ENCODE measurements at places on chromosomes 12 and 14. TPM values are rescaled to one million over a fixed set of nuclear protein-coding genes. Genes with fewer than 3 reads are reported as not detected.

The KRT77 gene
- not detected for total RNA-seq

The NEK9 gene
- total RNA-seq = 71.9 TPM

The P2RX2 gene
- total RNA-seq = not detected

The NAV3 gene
- 142 TPM for total RNA-seq

GRCh38 chr14:96949594-96949993, 152.4 kb downstream of the VRK1 start:
- peaks cover 5% of the 10 kb centered on the region for H3K36me3 ChIP-seq
- no peaks in the 10 kb centered on the region for H3K4me1 ChIP-seq
- no peak overlapping the region for H3K4me3 ChIP-seq
- H3K27me3 ChIP-seq = peaks cover 6% of the 10 kb centered on the region
- no peak overlapping the region for H3K27ac ChIP-seq

DNA sequence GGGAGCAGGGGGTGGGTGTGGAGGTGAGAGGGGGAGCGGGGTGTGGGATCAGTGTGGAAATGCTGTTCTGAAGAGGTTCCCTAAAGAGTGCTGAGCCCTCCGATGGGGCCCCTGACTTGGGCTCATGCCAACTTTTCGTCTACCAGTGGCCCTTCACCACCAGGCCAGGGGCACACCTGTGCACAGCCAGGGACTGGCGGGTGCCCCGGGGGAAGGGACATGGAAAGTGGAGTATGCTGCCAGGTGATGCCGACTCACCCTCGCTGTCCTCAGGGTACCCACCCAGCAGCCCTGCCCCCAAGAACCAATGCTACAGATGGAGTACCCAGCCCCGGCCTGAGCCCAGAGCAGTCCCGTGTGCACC, 26.2 kb downstream of the AMN start:
- no peak overlapping the region for H3K4me3 ChIP-seq
- no peak for DNase-seq
- peaks cover 12% of the 10 kb centered on the region for H3K4me1 ChIP-seq
- H3K27ac ChIP-seq = peak overlapping the region; percentile 86
- H3K36me3 ChIP-seq = peaks cover 21% of the 10 kb centered on the region
- H3K27me3 ChIP-seq = peaks cover 6% of the 10 kb centered on the region

GRCh38 chr14:55667801-55668200, 87.8 kb downstream of the KTN1 start:
- H3K27me3 ChIP-seq = no peaks in the 10 kb centered on the region
- no peak overlapping the region for H3K4me3 ChIP-seq
- peaks cover 4% of the 10 kb centered on the region for H3K4me1 ChIP-seq
- DNase-seq = no peak
- no peak overlapping the region for H3K27ac ChIP-seq
- peaks cover 30% of the 10 kb centered on the region for H3K36me3 ChIP-seq

DNA sequence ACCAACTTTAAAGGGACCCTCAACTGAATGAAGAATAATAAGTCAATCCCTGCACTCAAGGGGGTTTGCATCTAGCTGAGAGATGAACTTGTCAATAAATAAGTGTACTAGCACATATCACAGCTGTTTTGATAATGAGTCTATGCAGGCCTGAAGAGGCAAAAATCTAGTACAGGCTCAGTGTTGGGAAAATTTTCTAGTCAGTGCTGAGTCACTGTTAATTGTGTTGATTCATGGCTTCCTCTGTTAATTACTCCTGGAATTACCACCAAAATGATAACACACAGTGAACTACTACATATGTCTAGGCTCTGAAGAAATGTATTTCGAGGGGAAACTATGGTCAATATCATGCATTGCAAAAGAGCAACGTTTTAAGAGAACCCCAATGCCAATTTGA, 18.9 kb downstream of the SNRPF start:
- no peak overlapping the region for H3K4me3 ChIP-seq
- peaks cover 14% of the 10 kb centered on the region for H3K4me1 ChIP-seq
- H3K27me3 ChIP-seq = peaks cover 1% of the 10 kb centered on the region
- H3K27ac ChIP-seq = no peak overlapping the region

DNA sequence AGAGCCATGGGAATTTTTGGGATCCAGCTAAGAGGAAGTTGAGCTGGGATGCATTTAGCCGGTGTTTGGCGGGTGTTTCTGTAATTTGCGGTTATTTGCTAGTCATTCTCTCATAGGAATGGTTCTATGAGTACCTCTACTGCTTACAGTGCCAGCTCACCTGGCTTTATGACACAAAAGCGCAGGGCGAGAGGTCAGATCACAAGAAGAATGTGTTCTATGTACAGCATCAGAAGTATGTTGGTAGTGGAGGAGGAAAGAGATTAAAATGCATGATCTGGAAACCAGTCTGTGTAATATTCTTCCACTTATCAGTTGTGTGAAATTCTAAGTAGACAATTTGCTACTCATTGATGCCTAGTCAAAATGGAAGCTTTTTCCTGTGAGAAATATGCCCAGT, 173.3 kb downstream of the ADCK1 start:
- no peaks in the 10 kb centered on the region for H3K36me3 ChIP-seq
- no peak overlapping the region for H3K4me3 ChIP-seq
- no peak overlapping the region for H3K27ac ChIP-seq
- H3K27me3 ChIP-seq = peaks cover 2% of the 10 kb centered on the region

Measured in HFFc6 (cell line).